Stimulated activated CD4-positive, alpha-beta T cell treated with anti-CD3 and anti-CD28 coated beads, Interleukin-1b, Interleukin-23, amount 100 ng/mL, for 1 hour (primary cell): ENCODE measurements at places on chromosomes 1 and 21.

- no peak for DNase-seq
Observed at GRCh38 chr1:87615491-87615890, 286.8 kb downstream of the LMO4 start.

DNA sequence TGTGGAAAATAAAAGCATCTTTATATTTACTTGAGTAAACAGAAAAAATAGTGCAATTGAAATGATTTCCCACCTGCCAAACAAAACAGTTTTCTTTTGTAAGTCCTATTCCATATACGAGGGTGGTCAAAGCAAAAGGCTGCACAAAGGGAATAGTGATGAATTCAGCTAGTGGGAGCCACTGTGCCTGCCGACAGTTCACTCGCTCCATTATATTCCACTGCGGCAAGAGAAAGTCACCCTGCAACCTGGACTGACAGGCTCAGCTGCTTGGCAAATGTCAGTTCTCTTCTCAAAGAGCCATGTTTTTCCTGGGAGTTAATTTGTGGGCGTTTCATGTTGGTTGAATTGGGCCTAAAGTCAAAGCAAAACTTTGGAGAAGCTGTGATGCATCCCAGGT, 145.4 kb downstream of the LMO4 start:
- DNase-seq: no peak

DNA sequence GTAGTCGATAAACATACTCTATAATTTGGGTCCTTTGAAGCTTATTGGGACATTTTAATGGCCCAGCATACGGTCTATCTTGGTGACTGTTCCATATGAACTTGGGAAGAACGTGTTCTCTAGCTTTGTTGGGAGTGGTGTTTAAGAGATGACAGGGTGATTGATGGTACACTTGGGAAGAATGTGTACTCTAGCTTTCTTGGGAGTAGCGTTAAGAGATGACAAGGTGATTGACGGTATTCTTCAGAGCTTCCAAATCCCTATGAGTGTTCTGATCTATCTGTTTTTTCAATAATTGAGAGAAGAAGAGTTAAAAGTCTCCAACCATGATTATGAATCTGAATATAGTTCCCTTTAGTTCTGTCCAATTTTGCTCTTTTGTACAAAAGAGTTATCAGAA, 9.4 kb downstream of the NPHP4 start:
- no peak for DNase-seq

DNA sequence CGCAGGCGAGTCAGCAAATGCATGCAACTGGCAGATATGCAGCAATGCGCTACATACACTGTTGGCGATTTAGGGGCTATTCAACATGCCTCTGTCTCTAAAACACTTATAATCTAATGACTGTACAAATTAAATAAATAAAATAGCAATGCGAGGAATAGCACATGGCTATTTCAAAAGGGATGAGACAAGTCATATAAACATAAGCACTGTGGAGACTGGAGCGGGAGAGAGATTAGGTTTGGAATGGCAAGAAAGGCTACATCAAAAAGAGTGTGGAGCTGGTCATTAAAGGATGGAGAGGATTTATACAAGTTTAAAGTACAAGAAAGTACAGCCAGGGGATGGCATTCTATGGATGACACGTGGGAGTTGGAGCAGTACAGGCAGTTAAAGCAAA, 523.5 kb upstream of the CAMK1G start:
- DNase-seq: no peak

- DNase-seq: no peak
Observed at GRCh38 chr1:87956750-87957149, 628.1 kb downstream of the LMO4 start.

DNA sequence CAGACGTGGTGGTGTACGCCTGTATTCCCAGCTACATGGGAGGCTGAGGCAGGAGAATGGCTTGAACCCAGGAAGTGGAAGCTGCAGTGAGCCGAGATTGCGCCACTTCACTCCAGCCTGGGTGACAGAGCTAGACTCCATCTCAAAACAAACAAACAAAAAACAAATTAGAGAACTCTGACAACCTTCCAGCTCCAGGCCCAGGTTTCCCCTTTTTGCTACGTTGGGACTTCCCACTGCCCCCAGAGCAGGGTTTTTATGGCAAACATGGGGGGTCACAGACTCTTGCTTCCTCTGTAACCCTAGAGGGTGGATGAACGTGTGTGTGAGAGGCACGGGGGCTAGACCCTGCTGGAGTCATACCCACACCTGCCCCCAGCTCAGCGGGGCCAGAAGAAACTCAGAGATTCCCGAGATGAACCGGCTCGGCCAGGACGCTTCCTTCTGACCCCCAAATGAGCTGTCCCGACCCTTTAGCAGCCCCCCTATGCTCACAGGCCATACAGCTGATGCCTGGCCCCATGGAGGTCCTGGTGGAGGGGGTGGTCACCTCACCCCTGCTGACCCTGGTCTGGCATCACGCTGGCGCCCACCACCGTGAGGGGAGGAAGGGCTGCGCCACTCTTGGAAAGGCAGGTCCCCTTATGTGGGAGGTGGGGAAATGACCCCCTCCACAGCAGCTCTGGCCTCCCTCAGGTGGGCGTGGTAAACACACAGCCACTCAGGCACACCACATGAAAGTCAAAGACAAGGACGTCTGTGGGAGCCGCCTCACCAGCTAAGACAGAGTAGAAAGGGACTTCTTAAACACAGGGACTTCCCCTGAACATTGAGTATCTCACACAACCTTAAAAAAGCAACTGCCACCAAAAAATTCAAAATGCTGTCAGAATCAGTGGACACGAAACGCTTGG, 7.1 kb downstream of the GPR157 start:
- no peak for DNase-seq

DNA sequence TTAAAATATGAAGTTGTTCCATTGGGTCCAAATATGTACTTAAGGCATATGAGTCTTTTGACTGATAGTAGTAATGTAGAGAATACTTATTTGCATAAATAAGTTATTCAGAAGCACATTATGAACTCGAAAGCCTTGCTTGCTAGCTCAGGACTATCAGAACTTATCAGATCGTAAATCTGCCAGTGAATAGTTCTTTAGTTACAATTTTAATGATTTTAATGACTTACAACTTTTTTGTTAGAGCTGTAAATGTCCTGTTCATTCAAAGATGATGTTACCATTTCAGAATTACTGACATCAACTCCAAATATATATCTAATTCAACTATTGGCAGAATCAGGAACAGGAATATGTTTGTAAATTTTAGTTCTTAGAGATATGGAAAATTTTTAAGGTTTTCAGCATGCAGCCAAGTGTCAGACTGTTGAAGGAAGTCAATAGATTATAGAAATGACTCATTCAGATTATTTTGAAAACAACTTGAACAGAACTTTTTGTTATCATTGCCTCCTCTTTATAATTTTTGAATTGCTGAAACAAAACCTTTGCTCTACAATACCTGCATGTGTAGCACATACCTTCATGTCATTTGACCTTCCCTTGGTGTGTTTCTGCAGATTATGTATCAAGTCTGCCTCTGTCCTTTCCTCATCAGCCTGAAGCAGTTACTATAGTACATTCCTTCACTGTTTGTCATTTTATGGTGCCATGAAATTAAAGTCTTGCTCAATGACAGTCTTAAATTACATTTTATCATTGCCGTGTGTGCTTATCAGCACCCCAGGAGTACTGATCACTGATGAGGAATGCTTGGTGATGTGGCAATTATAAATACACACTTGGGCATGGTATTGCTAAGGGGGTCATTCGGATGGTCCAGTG, 44.9 kb downstream of the LRRC8D start:
- DNase-seq: no peak

- DNase-seq: peak; percentile 42
Observed at GRCh38 chr1:32753532-32754316, 51.2 kb upstream of the SYNC start.

DNA sequence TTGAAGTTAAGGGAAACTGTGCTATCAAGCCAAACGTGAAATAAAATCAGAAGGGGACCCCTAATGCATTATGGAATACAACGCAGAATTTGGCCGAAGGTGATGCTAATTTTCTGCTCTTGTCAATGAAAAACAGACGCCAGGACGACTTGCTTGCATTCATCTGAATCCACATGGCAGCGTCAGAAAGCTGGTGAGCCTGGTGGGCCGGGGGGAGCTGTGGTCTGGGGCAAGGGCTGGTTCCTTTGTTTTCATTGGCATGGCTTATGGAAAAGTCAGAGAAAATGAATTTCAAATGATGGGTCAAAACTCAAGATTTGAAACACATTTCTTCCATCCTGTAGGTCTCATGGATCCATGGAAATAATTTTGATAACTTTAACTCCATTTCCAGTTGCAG, 86.4 kb upstream of the RUNX1 start:
- no peak for DNase-seq

- no peak for DNase-seq
Observed at GRCh38 chr1:207502726-207503125, 6.8 kb downstream of the CR1 start.

- DNase-seq: no peak
Observed at GRCh38 chr21:14572204-14572780, 26.2 kb upstream of the SAMSN1 start.

GRCh38 chr1:10033359-10033845, 644 bp downstream of the UBE4B start:
- no peak for DNase-seq

DNA sequence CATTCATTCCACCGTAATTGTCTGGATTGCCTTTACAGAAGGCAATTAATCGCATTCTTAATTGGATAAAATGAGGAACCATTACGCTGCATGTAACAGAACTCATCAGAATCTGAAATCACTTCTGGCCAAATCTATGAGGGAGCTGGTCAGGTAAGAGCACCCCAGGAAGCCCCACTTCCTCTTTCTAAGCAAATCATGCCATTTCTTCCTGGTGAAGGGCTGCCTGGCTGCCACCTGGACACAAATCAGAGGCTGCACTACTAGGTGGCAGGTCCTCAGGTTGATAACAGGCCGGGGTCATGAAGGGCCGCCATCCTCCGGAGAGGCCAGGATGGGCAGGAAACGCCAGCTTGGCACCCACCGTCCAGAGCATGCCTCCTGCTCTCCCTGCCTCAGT, 73.7 kb downstream of the CAPZB start:
- DNase-seq: no peak

- no peak for DNase-seq
Observed at GRCh38 chr1:162305969-162306368, 70.7 kb downstream of the SPATA46 start.

DNA sequence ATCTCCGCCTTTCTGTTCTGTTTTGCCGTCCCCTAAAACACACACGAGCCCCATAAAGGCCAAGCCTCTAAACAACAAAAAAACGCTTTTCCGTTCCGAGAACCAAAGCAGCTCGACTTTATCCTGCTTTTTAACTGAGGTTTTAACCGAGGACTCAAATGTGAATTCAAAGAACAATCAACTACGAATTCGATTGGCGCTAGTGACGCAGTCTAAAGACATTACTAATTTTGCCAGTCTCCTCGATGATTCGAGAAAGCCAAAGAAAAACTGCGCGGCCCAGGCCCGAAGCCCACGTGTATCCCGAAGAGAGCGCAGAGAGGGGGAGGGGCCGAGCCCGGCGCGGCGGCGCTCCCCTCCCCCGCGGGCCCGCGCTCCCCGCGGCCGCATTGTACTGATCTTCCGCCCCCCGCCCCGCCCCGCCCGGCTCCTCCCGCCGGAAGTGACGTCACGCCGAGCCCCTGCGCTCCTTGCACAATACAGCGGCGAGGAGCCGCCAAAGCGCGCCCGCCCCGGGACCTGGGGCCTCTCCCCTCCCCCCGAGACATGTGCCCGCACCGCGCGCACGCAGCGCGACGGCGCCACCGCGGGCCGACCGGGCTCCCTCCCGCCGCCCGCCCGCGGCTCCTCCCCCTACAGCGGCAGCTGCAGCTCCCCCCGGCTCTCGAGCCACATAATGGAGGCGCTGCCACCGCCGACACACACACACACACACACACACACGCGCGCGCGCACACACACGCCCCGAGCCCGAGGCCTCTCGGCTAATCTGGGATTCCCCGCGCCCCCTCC, 1.4 kb downstream of the HNRNPU start:
- DNase-seq: peak; percentile 97

- no peak for DNase-seq
Observed at GRCh38 chr1:76547916-76548315, 319.4 kb upstream of the ST6GALNAC5 start.

DNA sequence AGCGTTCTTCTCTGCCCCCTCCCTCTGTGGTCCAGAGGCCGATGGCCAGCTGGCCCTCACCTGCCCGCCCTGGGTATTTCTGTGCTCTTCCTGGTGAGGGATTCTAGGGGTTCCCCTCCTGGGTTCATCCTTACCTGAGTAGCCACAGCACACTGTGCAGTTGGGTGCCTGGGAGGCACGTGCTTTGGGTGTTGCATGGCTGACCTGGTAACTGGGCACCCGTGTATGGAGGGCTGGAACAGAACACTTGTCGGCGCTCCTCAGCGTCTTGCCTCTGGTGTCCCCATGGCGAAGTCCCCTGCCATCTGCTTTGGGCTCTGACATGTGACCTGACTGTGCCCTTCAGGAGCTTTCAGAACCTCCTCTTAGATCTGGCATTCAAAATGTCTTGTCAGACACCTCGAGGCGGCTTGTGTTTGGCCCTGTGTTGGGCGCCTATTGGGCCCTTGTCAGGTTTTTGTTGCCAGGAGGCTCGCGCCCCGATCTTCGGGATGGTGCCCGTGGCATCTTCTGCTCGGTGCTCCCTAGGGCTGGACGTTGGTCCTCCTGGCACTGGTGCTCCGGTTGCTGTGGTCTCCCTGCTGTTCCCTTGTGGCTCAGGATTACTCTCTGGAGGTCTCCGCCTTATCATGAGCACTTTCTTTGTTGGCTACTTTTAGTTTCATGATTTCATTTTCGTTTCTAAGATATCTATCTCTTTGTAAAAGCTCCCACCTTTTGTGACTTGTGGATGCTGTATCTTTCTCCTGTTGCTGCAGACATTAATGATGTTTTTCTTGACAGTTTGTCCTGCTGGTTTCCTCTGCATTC, 28.5 kb downstream of the SKI start:
- no peak for DNase-seq

- DNase-seq: no peak
Observed at GRCh38 chr1:68175621-68176398, 56.5 kb downstream of the WLS start.

DNA sequence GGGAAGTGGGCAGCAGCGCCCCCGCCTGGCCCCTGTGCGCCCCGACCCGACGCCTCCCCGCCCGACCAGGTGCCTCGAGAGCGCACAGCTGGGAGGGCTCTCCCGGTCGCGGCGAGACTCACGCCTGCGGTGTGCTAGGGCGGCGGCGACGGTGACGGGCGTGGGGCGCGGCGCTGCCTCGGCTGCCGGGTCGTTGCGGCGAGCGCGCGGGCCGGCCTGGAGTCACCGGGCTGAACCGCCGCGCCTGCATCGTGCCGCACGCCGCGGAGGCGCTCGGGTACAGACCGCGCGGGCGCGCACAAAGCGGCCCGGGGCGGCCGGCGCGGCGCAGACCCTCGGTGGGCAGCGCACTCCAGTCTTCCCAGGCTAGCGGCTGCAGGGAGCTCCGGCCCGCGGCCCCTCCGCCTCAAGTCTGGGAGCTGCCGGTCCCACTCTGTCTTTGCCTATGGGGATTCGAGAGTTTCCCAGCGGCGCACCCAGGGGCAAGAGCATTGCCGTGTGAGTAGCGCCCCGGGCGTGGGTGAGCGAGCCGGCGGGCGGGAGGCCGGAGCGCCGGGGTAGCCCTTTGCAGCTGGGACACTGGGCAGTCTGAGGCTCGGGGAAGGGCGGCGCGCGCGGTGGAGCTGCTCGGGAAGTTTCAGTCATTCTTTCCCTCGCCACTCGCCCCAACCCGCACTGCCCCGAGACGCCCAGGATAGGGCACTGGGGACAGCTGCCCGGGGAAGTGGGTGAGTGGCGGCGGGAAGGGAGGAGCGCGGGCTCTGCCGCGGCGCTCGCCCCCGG, at the start of gene SLC35F3:
Gene SLC35F3, plus strand, starts transcription at position 44 of the 783 bp plus-strand sequence.
- DNase-seq: no peak
